ENCODE measurements at places on chromosomes 16 and 17.

GRCh38 chr16:30977502-30977901, 7.5 kb upstream of the HSD3B7 start:
- peaks cover 36% of the 10 kb centered on the region for H3K36me3 ChIP-seq
- no peak overlapping the region for H3K27ac ChIP-seq
- H3K4me3 ChIP-seq, result no peak overlapping the region
- peak; percentile 31 for DNase-seq
- no peaks in the 10 kb centered on the region for H3K27me3 ChIP-seq

DNA sequence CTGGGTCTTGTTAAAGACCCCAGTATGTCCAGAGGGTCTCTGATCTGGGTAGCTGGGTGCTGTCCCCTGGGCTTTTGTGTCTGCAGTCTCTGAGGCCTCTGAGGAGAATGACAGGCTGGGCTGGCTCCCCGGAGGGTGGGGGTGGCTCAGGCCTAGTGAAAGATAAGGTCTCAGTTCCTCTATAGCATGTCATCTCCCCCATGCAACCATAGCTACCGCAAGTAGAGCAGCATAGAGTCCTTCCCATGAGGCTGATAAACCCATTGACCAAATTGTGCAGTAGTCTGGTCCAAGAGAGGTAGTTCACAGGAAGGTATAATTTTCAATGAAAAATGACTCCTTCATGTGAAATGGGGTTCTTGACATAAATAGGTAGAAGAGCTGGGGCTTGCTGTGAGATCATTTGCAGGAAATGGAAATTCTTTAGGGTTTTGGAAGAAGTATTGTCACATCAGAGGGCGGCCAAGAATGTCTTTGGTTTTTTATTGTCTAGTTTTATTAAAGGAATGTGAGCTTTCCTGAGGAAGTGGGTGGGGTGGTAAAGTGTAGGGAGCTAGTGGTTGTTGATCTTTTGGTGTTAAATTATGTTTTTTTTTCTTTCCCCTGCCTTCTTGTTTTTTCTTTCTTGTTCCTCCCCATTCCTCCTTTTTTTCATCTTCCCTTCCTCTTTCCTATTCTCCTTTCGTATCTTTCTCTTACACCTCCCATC, 21.0 kb downstream of the SLC7A6OS start:
- H3K4me1 ChIP-seq, result no peaks in the 10 kb centered on the region
- DNase-seq, result no peak
- H3K4me3 ChIP-seq, result no peak overlapping the region
- H3K27me3 ChIP-seq, result no peaks in the 10 kb centered on the region
- no peak overlapping the region for H3K27ac ChIP-seq

GRCh38 chr16:56909527-56909979, 22.4 kb upstream of the HERPUD1 start:
- no peaks in the 10 kb centered on the region for H3K36me3 ChIP-seq
- H3K4me1 ChIP-seq, result peaks cover 55% of the 10 kb centered on the region
- H3K27me3 ChIP-seq, result no peaks in the 10 kb centered on the region
- H3K4me3 ChIP-seq, result no peak overlapping the region
- DNase-seq, result peak; percentile 83

DNA sequence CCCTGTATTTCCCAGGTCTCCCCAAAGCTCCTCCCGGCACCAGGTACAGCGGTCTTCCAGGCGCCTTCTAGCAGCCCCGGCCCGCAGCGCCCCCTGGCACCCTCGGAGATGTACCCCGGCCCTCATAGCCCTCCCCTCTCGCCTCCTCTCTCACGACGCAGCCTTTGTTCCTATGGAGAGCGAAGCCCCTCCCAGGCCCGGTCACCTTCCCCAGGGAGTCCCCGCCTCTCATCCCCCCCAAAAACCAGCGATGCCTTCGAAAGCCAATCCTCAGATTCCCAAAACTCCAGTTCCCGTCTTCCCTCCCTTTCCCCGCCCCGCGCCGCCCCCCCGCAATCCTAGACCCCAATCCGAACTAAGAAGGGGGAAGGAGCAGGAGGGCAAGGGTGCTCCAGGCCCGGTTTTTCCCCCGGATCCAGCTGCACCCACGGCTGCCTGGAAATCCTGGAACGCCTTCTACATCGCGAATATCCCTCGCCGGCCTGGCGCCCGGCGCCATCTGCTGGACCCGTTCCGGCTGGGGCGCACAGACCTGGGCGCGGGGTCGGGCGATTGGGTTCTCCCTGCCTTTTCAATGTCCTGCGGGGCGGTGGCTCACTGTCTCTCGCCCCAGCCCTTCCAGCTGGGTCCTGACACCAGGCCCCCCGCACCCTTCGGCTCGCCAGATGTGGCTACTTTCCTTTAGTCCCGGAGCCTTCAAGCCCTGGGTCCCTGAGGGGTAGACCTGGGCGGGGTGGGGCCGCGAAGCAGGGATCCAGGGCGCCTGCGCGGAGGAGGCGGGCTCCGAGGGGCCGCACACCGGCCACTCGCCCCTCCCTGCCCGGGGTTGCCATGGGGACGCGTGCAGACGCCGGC, at the start of gene DNAH2:
DNAH2 (plus strand) TSS at position 844 of the 855 bp plus-strand sequence. CDS start 1,991 bp downstream, outside the sequence.
- peak within 1 kb of the TSS; percentile 70 for H3K4me3 ChIP-seq
- H3K27ac ChIP-seq, result peak within 1 kb of the TSS; percentile 33
- H3K36me3 ChIP-seq, result no peaks in the 10 kb centered on the region
- peak; percentile 92 for DNase-seq
- 0 out of 2 replicates have a peak, but pooled peaks cover 3% of the 10 kb centered on the region for H3K27me3 ChIP-seq

GRCh38 chr17:12242345-12242954, 221.8 kb downstream of the MAP2K4 start:
- no peaks in the 10 kb centered on the region for H3K36me3 ChIP-seq
- no peak for DNase-seq
- H3K27me3 ChIP-seq, result peaks cover 6% of the 10 kb centered on the region
- H3K27ac ChIP-seq, result no peak overlapping the region
- no peaks in the 10 kb centered on the region for H3K4me1 ChIP-seq

DNA sequence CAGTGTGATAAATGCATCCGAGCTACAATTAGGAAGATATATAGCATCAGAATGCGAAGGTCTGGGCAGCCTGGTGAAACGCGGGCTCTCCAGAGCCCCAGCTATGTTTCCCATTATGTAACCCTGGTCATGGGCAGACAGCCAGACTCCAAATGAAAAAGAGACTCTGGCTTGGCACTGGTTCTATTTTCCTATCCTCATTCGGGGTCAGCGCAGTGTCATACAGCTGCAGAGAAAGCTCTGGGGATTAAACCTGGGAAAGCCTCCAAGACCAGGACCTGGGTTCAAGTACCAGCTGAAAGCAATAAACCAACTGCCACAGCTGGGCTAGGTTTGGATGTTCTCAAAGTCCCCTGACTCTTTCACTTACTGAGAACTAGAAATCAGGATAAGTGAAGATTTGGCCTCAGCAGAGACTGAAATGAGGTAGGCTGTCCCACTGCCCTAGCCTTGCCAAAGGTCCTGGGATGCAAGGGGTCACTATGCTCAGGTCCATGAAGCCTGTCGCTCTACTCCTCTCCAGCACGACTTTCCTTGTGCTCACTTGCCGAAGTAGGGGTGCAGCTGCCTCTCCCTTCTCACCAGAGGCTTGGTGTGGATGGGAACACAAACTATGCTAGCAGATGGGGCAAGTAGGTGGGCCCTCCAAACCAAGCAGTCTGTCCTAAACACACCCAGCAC, 123.8 kb downstream of the SMG6 start:
- peak; percentile 96 for DNase-seq
- H3K4me3 ChIP-seq, result no peak overlapping the region
- H3K27ac ChIP-seq, result peak overlapping the region; percentile 17

DNA sequence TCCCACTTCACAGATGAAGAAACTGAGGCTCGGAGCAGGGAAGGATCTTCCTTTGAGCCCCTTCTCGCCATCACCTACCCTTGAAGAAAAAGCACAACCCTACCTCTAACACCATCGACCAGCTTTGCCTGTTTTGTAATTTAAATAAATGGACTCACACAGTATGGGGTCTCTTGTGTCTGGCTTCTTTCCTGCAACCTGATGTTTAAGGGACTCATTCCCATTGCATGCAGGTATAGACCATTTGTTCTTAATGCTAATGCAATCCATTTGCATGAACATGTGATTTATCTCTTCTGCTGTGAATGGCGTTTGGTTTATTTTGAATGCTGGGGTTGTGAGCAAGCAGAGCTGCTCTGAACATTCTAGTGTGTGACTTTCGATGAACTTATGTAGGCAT, 150.8 kb upstream of the FOXF1 start:
- DNase-seq, result no peak
- H3K36me3 ChIP-seq, result no peaks in the 10 kb centered on the region
- H3K4me3 ChIP-seq, result no peak overlapping the region
- H3K27ac ChIP-seq, result no peak overlapping the region

GRCh38 chr17:48148029-48148770, 40.6 kb downstream of the SNX11 start:
- H3K27ac ChIP-seq, result no peak overlapping the region
- DNase-seq, result no peak
- H3K27me3 ChIP-seq, result peaks cover 11% of the 10 kb centered on the region
- no peak overlapping the region for H3K4me3 ChIP-seq

- no peaks in the 10 kb centered on the region for H3K4me1 ChIP-seq
- no peak overlapping the region for H3K4me3 ChIP-seq
- no peak overlapping the region for H3K27ac ChIP-seq
- H3K36me3 ChIP-seq, result no peaks in the 10 kb centered on the region
- H3K27me3 ChIP-seq, result no peaks in the 10 kb centered on the region
- no peak for DNase-seq
Measured at GRCh38 chr17:72930031-72930430, 162.5 kb downstream of the SLC39A11 start.

- H3K4me1 ChIP-seq, result no peaks in the 10 kb centered on the region
- H3K36me3 ChIP-seq, result no peaks in the 10 kb centered on the region
- no peak overlapping the region for H3K4me3 ChIP-seq
- DNase-seq, result peak; percentile 23
Measured at GRCh38 chr16:21950782-21951521, 2.2 kb upstream of the UQCRC2 start.

GRCh38 chr16:68264128-68265077, at the start of gene SLC7A6:
Gene SLC7A6 (plus strand): TSS chr16:68264526. CDS start chr16:68274727, 10,201 bp downstream.
- H3K27me3 ChIP-seq, result no peaks in the 10 kb centered on the region
- peak; percentile 74 for DNase-seq
- no peaks in the 10 kb centered on the region for H3K36me3 ChIP-seq
- peak within 1 kb of the TSS; percentile 62 for H3K27ac ChIP-seq
- no peaks in the 10 kb centered on the region for H3K4me1 ChIP-seq
- peak within 1 kb of the TSS; percentile 87 for H3K4me3 ChIP-seq

- no peaks in the 10 kb centered on the region for H3K27me3 ChIP-seq
- H3K36me3 ChIP-seq, result no peaks in the 10 kb centered on the region
- no peak for DNase-seq
- H3K27ac ChIP-seq, result no peak overlapping the region
- H3K4me1 ChIP-seq, result no peaks in the 10 kb centered on the region
Measured at GRCh38 chr16:17377360-17378324, 93.1 kb downstream of the XYLT1 start.

GRCh38 chr16:22293137-22294106, 3.8 kb upstream of the POLR3E start:
- no peak for DNase-seq
- no peak overlapping the region for H3K27ac ChIP-seq
- no peak overlapping the region for H3K4me3 ChIP-seq
- H3K36me3 ChIP-seq, result no peaks in the 10 kb centered on the region
- no peaks in the 10 kb centered on the region for H3K27me3 ChIP-seq
- no peaks in the 10 kb centered on the region for H3K4me1 ChIP-seq

GRCh38 chr16:48498769-48499631, 111.0 kb downstream of the N4BP1 start:
- H3K4me1 ChIP-seq, result peaks cover 8% of the 10 kb centered on the region

DNA sequence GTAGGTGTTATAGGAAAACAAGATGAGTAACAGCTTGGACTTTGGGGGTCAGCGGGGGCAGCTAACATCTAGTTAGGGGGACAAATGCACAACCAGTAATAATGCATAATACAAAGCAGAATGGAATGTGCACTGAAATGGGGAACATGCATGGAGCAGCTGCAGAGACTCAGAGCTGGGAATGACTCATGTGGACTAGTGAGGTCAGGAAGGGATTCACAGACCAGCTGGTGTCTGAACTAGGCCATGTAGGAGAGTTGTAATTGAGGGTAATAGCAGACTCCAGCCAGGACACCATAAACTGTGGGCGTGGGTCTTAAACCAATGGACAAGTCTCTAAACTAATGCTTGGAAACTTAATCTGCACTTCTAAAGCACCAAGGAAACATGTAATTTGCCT, 176.8 kb upstream of the ASIC2 start:
- H3K27me3 ChIP-seq, result no peaks in the 10 kb centered on the region
- H3K36me3 ChIP-seq, result no peaks in the 10 kb centered on the region
- H3K4me3 ChIP-seq, result no peak overlapping the region
- peak; percentile 93 for DNase-seq

- H3K4me1 ChIP-seq, result no peaks in the 10 kb centered on the region
- no peak for DNase-seq
- H3K27me3 ChIP-seq, result peaks cover 59% of the 10 kb centered on the region
- no peak overlapping the region for H3K27ac ChIP-seq
- no peak overlapping the region for H3K4me3 ChIP-seq
- H3K36me3 ChIP-seq, result no peaks in the 10 kb centered on the region
Measured at GRCh38 chr17:76845541-76846017, 22.6 kb upstream of the MGAT5B start.

DNA sequence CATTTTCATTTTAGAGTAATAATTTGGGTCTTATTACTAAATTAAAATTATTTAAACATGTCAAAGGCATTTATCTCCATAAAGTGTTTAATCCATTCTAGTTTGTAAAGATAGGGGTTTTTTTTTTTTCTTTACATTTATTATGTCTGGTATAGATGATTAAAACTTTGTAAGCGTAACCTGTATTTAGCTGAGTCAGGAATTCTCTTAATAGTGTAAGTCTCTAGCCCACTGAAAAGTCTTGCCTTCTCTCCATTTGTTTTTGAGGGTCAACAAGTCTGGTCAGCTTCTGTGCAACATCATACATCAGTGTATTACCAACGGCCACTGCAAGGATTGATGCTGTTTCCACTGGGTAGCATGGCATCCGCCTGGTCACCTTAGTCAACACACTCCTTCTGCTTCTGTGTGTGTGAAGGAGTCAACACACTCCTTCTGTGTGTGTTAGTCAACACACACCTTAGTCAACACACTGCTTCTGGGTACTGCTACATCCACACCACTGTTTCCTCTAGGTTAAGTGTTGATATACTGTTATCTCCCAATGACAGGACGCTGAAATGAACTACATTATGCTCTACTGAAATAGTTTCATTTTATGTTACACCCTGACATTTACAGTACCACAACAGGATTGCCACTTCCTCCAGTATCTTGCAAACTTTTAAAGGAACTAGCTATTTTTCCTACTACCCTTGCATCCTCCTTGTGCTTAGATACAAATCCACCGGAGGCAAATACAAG, 37.3 kb upstream of the VWA3A start:
- no peaks in the 10 kb centered on the region for H3K27me3 ChIP-seq
- H3K4me3 ChIP-seq, result no peak overlapping the region

GRCh38 chr17:49015924-49016774, 19.0 kb downstream of the IGF2BP1 start:
- H3K27me3 ChIP-seq, result no peaks in the 10 kb centered on the region

GRCh38 chr16:73385696-73386095, 337.8 kb upstream of the ZFHX3 start:
- no peak overlapping the region for H3K27ac ChIP-seq
- DNase-seq, result no peak
- H3K27me3 ChIP-seq, result no peaks in the 10 kb centered on the region
- no peaks in the 10 kb centered on the region for H3K4me1 ChIP-seq
- H3K4me3 ChIP-seq, result no peak overlapping the region
- no peaks in the 10 kb centered on the region for H3K36me3 ChIP-seq
